ENCODE measurements at places on chromosomes 13 and 19. TPM values are rescaled to one million over a fixed set of nuclear protein-coding genes. Genes with fewer than 3 reads are reported as not detected.

NUP58 gene
- total RNA-seq, result 62.3 TPM

- H3K27ac ChIP-seq, result no peak overlapping the region
- DNase-seq, result no peak
- no peaks in the 10 kb centered on the region for H3K27me3 ChIP-seq
Measured at GRCh38 chr13:80214521-80214991, 126.4 kb downstream of the SPRY2 start.

DNA sequence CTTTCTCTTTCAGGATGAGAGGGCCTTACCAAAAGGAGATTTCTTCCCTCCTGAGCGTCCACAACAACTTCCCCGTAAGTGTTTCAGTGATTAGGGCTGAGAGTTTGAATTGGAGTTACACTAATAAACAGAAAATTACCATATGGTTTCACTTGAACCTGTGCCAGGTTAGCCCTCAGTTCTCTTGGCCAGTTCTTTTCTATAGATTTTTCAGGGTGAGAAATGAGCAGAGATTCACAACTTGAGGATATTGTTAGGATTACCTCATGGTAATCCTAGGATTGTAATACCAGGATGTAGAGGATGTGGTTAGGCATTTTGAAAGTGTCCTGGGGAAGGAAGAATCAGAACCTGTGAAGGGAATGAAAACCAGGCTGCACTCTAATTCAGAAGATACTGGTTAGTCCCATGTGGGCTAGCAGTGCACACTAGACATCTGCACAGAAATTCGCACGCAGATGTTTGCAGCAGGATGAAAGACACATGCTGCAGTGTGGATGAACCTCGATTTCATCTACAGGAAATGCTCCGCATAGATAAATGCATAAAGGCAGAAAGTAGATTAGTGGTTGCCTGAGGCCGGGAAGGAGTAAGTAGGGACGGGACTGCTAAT is 24.1 kb downstream of the HNRNPM start:
- DNase-seq, result no peak
- peaks cover 6% of the 10 kb centered on the region for H3K4me1 ChIP-seq
- no peaks in the 10 kb centered on the region for H3K27me3 ChIP-seq
- H3K27ac ChIP-seq, result no peak overlapping the region

GRCh38 chr19:51542699-51543098 is 11.2 kb upstream of the SIGLEC6 start:
- H3K4me3 ChIP-seq, result no peak overlapping the region
- no peaks in the 10 kb centered on the region for H3K4me1 ChIP-seq
- H3K36me3 ChIP-seq, result no peaks in the 10 kb centered on the region
- H3K27me3 ChIP-seq, result no peaks in the 10 kb centered on the region

- H3K4me1 ChIP-seq, result peaks cover 18% of the 10 kb centered on the region
- no peak for DNase-seq
- H3K27ac ChIP-seq, result no peak overlapping the region
Measured at GRCh38 chr13:27088619-27089018, 83.0 kb downstream of the USP12 start.

DNA sequence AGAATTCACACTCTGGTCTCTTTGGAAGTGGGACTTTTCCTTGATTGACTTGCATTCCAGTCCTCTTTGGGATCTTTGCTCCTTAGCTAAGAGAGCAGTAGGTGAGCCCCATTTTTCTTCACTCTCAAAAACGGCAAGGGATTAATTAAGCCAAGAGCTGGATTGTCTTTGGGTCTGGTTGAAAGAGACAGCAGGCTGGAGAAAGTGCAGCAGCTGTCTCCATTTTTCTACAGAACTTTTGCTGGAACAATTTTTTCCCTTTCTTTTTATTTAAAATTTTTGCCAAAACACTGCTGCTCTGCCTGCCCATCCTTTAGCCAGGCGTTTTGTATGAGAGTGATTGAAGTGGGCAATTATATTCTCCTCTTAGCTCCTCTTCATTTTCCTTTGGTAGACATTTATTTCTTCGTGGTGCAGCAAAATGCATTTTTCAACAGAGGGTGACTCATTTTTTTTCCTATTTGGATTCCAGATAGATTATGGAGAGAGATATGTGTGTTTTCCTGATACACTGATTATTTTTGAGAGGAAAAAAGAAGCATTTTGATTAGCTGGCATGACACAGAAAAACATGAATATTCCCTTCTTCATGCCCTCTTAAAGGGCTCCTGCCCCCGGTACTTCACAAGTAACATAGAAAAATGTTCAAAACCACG is 371.2 kb upstream of the NBEA start:
- DNase-seq, result no peak
- no peaks in the 10 kb centered on the region for H3K27me3 ChIP-seq
- no peaks in the 10 kb centered on the region for H3K4me1 ChIP-seq

Data from esophagus muscularis mucosa (tissue), 4 donors.